Activated naive CD8-positive, alpha-beta T cell treated with anti-CD3 and anti-CD28 coated beads for 36 hours (primary cell): ENCODE measurements at places on chromosomes 1 and 21. TPM values are rescaled to one million over a fixed set of nuclear protein-coding genes. Genes with fewer than 3 reads are reported as not detected.

The FAM151A gene
- total RNA-seq = not detected

The CELF3 gene
- total RNA-seq = not detected

The SPATA45 gene
- total RNA-seq = not detected

DNA sequence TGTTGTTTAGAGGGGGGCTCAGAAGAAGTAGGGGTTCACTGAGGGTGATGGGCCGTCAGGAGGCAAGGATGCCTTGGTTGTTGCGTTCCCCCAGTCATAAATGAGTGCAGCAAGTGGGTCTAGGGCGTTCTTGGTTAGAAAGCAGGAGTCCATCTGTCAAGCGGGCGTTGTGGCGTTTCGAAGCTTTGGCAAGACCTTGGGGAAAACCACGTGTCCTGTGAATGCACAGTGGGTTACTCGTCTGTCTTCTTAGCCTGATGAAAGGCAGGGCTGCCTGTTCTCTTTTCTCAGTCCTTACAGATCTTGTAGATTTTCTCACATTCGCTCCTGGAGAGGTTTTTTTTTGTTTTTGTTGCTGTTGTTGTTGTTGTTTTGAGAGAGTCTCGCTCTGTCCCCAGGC, 6.3 kb upstream of the ZNF496 start:
- no peak overlapping the region for H3K4me3 ChIP-seq
- peaks cover 50% of the 10 kb centered on the region for H3K4me1 ChIP-seq
- H3K27me3 ChIP-seq = no peaks in the 10 kb centered on the region
- H3K27ac ChIP-seq = peak overlapping the region; percentile 63

GRCh38 chr21:35406635-35407034, 357.5 kb upstream of the RUNX1 start:
- no peak overlapping the region for H3K4me3 ChIP-seq
- DNase-seq = no peak
- peaks cover 4% of the 10 kb centered on the region for H3K4me1 ChIP-seq
- no peaks in the 10 kb centered on the region for H3K36me3 ChIP-seq
- H3K27me3 ChIP-seq = peaks cover 4% of the 10 kb centered on the region

DNA sequence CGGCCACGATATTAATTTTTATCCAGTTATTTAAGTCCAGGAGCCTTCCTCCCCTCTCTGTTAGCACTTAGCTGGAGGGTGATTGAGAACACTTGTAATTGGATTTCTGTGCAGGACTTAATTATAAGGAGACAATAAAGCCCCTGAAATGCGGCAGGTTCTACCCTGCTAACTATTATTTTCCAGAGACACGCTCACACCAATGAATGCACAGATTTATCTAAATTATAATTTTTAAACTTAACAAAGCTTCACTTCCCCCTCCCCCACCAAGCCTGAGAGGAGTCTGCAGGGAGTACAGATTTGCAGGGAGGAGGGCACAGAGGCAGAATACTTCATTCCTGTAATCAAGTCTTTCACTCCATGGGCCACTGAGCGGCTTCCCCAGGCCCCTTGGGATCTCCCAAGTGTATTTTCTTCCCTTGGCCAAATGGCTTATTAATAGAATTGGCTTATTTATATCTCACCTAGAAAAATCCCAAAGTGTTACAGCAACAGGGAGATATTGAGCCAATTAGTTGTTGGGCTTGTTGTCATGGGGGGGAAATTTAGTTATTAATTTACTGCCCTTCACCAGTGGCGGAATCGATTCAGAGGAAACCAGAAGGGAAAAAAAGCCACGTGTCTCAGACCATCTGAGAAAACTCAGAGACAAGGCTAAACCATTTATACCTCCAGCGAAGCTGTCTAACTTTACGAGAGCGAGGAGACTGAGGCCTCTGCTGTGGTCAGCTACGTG, 99.0 kb upstream of the CD34 start:
- no peaks in the 10 kb centered on the region for H3K27me3 ChIP-seq
- no peak for DNase-seq
- H3K27ac ChIP-seq = no peak overlapping the region

- peaks cover 18% of the 10 kb centered on the region for H3K4me1 ChIP-seq
- H3K4me3 ChIP-seq = no peak overlapping the region
- H3K36me3 ChIP-seq = peaks cover 74% of the 10 kb centered on the region
- peak overlapping the region; percentile 43 for H3K27ac ChIP-seq
These were observed 54.9 kb upstream of the B3GALT2 start for GRCh38 chr1:193241132-193241827.

DNA sequence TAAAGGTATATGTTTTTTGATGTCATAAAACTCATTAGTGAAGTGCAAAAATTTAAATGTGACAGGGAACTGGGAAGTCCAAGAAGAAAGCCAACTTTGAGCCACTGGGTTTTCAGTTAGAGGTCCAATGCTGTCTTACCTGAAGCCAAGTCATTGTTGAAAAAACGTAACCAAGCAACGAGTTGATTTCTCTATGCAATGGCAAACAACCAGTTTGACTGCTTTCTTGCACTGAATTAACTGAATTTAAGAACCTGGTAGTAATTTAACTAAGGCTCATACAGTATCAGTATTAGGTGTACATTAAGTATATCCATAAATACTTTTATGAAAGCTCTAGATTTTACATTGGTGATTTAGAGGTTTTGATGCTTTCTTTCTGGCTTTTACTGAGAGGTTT, 20.2 kb upstream of the S1PR1 start:
- H3K4me3 ChIP-seq = no peak overlapping the region
- no peaks in the 10 kb centered on the region for H3K27me3 ChIP-seq
- H3K36me3 ChIP-seq = peaks cover 5% of the 10 kb centered on the region
- no peak overlapping the region for H3K27ac ChIP-seq
- no peak for DNase-seq

DNA sequence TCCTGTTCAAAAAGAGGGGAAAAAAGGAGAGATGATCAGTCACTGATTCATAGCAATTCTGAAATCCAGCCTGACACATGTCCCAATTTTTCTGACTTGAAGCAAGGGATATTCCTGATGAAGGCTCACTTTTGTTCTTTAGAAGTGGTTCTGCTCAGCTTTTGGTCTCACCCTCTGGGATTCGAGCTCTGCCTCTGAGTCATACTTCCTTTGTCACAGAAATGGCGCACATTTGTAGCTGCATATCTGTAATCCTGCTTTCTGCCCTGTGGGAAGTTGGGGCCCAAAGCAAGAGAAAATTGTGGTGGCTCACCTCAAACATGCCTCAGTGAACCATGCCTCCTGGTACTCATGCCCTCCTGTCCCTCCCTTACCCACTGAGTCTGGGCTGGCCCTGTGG, 22.3 kb upstream of the FAM78B start:
- DNase-seq = no peak
- H3K36me3 ChIP-seq = no peaks in the 10 kb centered on the region
- H3K4me3 ChIP-seq = no peak overlapping the region
- no peak overlapping the region for H3K27ac ChIP-seq
- H3K27me3 ChIP-seq = peaks cover 5% of the 10 kb centered on the region

DNA sequence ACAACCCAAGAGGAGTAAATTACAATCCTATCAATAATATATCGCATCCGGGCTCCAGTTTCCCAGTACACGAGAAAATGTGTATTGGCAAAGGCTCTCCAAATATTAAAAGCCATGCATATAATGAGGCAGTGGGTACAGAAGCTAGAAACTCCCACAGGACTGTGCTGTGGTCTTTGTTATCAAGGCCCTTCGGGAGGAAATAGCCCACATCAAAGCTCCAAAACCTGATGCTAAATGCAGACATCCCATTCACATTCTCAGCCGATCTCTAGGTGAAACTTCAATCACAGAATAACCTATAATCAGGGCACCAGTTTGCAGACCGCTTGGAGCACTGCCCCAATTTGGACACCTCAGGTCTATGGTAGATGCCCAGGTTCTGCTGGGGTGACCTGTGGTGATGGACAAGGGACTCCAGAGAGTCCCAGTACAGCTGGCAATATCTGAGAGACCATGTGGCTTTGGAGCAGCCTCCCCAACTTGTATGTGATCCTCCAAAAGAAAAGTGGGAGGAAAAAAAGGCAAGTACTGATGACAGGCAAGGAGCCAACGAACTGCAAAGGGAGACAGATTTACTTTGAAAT, 148.8 kb upstream of the CAMK1G start:
- no peak overlapping the region for H3K27ac ChIP-seq
- H3K36me3 ChIP-seq = no peaks in the 10 kb centered on the region
- DNase-seq = no peak
- H3K4me1 ChIP-seq = no peaks in the 10 kb centered on the region

DNA sequence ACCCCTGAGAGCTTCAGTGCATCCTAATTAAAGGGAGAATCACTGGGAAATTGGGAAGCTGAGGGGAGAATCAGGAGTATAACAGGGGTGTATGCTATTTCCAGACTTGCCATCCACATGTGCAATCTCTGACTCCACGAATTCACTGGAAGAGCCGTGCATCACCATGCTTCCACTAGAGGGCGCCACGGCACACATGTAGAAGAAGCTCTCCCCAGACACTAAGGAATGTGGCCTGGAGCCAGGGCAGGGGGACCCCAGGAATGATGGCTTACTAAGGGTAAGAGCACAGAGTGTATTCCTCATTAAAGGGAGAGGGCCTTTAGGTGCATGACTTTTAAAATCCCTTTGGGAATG, 81.5 kb downstream of the ABCA4 start:
- peaks cover 50% of the 10 kb centered on the region for H3K27me3 ChIP-seq
- H3K4me1 ChIP-seq = peaks cover 7% of the 10 kb centered on the region

DNA sequence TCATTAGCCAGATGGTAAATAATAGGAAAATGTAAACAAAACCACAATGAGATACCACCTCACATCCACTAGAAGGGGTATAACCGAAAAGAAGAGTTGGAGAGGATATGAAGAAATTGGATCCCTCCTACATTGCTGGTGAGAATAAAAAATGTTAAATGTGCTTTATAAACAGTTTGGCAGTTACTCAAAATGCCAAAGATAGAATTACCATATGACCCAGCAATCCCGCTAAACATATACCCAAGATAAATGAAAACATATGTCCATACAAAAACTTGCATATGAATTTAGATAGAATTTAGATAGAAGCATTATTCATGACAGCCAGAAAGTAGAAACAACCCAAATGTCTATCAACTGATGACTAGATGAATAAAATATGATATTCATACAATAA, 4.4 kb upstream of the FMO2 start:
- H3K36me3 ChIP-seq = no peaks in the 10 kb centered on the region
- no peak for DNase-seq
- H3K27me3 ChIP-seq = peaks cover 30% of the 10 kb centered on the region
- H3K4me3 ChIP-seq = no peak overlapping the region
- peaks cover 4% of the 10 kb centered on the region for H3K4me1 ChIP-seq

GRCh38 chr1:14774225-14774624, 175.7 kb downstream of the KAZN start:
- no peaks in the 10 kb centered on the region for H3K36me3 ChIP-seq
- H3K4me3 ChIP-seq = no peak overlapping the region
- H3K27ac ChIP-seq = no peak overlapping the region

GRCh38 chr1:29525941-29526340, 289.6 kb downstream of the PTPRU start:
- H3K27ac ChIP-seq = no peak overlapping the region
- no peaks in the 10 kb centered on the region for H3K36me3 ChIP-seq
- H3K4me3 ChIP-seq = no peak overlapping the region
- H3K4me1 ChIP-seq = no peaks in the 10 kb centered on the region
- no peak for DNase-seq

DNA sequence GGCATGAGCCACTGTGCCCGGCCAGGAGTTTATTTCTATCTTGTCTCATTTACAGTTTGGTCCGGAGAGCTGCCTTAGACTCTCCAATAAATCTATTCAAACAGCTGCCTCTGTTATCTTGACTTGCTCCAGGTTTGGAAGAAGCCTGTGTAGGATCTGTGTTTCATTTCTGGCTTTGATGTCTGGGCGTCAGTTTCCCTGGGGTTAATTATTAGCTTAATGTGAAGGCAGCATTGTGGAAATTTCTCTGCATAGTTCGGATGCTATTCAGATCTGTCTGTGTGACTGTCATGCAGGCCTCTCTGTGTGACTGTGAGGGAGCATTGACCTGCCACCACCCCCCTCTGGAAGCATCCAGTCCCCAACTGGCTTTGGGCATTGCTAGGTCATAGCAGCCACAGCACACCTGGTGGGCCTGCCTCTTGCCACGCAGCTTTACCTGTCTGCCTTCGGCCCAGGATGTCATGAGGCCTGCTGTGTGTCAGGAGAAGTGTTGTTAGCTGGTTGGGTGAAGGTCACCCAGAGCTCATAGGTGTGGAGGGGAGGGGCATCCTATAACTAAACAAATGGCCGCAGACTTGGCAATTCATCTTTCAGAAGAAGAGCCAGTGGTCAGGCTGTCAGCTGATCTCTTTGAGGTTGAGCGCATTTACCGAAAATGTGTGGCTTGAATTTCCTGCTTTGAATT, 9.8 kb downstream of the IFNGR2 start:
- no peak overlapping the region for H3K27ac ChIP-seq
- peaks cover 15% of the 10 kb centered on the region for H3K36me3 ChIP-seq
- no peak for DNase-seq
- no peaks in the 10 kb centered on the region for H3K27me3 ChIP-seq
- H3K4me3 ChIP-seq = no peak overlapping the region

- H3K4me3 ChIP-seq = no peak overlapping the region
- DNase-seq = no peak
- H3K27me3 ChIP-seq = no peaks in the 10 kb centered on the region
- peaks cover 6% of the 10 kb centered on the region for H3K36me3 ChIP-seq
- peaks cover 21% of the 10 kb centered on the region for H3K4me1 ChIP-seq
These were observed 184.5 kb downstream of the TGFBR3 start for GRCh38 chr1:91701472-91701869.

DNA sequence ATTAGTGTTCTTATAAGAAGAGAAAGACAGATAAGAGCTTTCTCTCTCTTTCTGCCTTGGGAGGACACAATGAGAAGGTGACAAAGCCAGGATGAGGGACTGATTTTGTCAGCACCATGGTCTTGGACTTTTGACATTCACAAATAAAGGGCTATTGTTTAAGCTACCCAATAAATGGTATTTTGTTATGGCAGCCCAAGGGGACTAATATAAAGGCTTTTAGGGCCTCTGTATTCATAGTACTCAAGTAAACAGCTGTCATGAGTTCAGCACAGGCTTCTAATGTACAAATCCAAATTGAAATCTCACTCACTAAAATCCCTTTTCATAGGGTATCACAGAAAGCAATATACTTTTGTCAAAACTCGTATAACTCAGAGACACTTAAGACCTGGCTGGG, 242.7 kb downstream of the FAF1 start:
- H3K4me1 ChIP-seq = no peaks in the 10 kb centered on the region
- H3K4me3 ChIP-seq = no peak overlapping the region
- H3K27ac ChIP-seq = no peak overlapping the region
- H3K36me3 ChIP-seq = peaks cover 19% of the 10 kb centered on the region
- no peak for DNase-seq
